ENCODE measurements at places on chromosomes 12 and 14. TPM values are rescaled to one million over a fixed set of nuclear protein-coding genes. Genes with fewer than 3 reads are reported as not detected.

DNA sequence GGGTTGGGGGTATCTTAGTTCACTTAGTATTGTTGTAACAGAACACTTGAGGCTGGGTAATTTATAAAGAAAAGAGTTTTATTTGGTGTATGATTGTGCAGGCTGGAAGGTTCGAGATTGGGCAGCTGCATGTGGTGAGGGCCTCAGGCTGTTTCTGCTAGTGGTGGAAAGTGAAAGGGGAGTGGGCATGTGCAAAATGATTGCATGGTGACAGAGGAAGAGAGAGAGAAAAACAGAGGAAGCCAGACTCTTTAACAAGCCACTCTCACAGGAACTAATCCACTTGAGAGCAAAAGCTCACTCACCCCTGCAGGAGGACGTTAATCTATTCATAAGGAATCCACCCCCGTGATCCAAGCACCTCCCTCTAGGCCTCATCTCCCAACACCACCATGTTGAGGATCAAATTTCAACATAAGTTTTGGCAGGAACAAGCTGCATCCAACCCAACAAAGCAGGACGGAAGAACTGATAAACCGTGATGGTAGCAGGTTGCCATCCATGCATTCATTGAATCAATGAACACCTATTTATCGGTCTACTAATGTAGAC lies 165.0 kb upstream of the GZMB start:
- DNase-seq, result no peak

DBX2 gene
- total RNA-seq, result not detected

GRCh38 chr12:102824218-102824835 lies 92.7 kb downstream of the PAH start:
- DNase-seq, result peak; percentile 85

DNA sequence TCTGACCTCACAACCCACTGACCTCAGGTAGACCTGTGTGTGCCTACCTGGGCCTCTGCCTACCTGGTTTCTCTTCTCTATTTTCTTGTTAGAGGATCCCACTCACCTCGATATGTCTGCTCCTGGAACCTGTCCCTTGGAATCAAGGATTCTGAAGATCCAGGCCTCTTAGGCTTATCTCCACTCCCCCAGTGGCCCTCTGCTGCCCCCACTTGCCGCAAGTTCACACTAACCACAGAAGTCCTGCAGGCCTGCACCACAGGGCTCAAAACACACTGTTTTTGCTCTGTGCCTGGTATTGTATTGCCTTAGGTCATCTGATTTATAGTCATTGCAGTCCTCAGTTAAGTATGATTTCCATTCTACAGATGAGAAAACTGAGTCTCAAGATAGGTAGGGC lies 15.3 kb upstream of the NRXN3 start:
- DNase-seq, result no peak

DNA sequence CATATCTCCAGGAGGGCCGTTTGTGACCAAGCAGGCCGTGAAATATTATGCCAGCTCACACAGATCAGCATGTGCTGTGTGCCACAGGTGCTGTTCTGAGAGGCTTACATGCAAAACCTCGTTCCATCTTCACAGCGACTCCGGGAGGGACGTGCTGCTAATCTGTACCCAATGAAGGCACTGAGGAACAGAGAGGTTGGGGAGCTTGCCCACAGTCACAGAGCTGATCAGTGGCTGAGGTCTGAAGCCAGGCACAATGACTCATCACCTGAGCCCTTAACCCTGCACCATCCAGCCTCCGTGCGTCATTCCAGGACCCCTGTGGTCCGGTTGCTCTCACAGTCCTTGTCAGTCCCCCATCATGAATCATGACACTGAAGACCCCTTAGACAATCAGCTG lies 66.7 kb downstream of the SLC6A12 start:
- no peak for DNase-seq

- DNase-seq, result no peak
Observed at GRCh38 chr14:23445773-23446172, 10.3 kb upstream of the MYH7 start.

- peak; percentile 5 for DNase-seq
Observed at GRCh38 chr14:101711041-101711856, 50.3 kb upstream of the PPP2R5C start.

GRCh38 chr14:59116984-59117415 lies 71.5 kb upstream of the DAAM1 start:
- no peak for DNase-seq
